ENCODE measurements at places on chromosomes 2 and 18. TPM values are rescaled to one million over a fixed set of nuclear protein-coding genes. Genes with fewer than 3 reads are reported as not detected.

- DNase-seq = peak; percentile 19
These were observed 229.4 kb downstream of the ZNF516 start for GRCh38 chr18:76265497-76266235.

GRCh38 chr2:221176667-221177066, 395.4 kb downstream of the EPHA4 start:
- DNase-seq = no peak

GRCh38 chr2:219308142-219309101, 779 bp downstream of the PTPRN start:
- peak; percentile 53 for DNase-seq

- no peak for DNase-seq
These were observed 15.3 kb upstream of the ACOXL start for GRCh38 chr2:110716959-110717645.

DNA sequence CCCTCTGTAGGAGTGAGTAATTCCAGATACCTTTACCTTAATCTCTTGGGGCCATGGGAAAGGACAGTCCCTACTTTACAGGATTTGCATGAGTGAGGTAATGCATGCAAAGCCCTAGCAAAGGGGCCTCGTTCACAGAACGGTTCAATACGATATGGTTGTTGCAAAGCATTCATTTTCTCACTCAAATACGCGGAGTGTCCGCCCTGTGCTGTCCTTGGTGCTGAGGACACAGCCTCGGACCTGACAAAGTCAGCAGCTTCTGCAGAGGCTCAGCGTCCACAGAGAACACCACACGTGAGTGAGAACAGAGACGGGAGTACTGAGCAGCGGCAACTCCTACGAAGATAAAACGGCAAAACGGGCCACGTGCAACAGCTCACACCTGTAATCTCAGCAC, 125.7 kb downstream of the EIPR1 start:
- no peak for DNase-seq

DNA sequence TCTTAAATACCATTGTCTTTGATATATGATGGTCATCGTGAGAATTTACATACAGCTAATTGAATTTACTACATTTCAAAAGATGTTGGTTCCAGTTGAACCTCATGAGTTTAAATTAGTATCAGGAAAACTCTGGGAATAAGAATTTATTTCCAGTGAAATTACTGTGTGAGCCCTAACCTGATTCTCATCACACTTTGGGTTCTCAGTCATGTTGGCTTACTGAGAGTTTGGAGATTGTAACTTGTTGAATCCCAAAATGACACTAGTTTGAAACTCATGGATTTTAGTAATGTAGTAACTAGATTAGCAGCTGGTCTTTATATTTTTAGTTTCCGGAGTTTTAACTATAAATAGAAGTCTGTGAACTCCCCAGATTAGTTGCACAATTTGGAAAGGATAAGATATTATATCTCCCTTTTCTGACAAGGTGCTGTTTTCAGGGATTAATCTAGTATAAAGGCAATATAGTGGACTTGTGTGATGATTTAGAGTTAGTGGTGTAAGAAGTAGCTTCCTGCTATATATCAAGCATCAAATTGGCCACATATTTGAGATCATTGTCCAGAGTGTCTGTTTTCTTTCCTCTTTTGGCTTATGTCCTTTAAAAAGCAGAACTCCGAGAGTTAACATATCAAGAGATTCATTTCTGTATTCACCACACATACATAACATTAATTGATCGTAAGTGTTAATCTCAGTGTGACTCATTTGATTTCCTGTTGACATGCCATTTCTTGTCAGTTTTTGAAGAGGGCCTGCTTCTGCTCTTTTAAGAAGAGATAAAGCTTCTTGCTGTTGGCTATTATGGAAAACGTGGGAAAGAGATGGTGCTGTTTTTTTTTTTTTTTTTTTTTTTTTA, 15.7 kb downstream of the NDUFV2 start:
- no peak for DNase-seq

- DNase-seq = no peak
These were observed 12.5 kb downstream of the METTL21A start for GRCh38 chr2:207612714-207613113.

DNA sequence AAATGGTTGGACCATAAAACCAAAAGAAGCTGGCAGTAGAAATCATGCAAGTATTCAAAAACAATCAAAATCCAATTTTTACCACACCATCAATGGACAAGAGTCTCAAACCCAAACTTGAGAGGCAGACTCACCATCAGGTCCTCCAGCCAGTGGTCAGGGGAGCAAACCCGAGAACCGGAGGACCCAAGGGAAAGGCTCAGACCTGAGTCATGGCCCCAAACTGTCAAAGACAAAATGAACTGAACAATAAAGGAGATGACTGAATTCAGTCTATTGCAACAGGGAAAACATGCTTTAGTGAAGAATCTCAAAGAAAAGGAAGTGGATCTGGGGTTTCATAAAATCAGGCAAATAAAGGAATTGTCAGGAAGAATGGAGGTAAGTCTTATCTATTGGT, 150.7 kb upstream of the MGAT5 start:
- no peak for DNase-seq

- DNase-seq = no peak
These were observed 128.3 kb upstream of the FSIP2 start for GRCh38 chr2:185610301-185610700.

DNA sequence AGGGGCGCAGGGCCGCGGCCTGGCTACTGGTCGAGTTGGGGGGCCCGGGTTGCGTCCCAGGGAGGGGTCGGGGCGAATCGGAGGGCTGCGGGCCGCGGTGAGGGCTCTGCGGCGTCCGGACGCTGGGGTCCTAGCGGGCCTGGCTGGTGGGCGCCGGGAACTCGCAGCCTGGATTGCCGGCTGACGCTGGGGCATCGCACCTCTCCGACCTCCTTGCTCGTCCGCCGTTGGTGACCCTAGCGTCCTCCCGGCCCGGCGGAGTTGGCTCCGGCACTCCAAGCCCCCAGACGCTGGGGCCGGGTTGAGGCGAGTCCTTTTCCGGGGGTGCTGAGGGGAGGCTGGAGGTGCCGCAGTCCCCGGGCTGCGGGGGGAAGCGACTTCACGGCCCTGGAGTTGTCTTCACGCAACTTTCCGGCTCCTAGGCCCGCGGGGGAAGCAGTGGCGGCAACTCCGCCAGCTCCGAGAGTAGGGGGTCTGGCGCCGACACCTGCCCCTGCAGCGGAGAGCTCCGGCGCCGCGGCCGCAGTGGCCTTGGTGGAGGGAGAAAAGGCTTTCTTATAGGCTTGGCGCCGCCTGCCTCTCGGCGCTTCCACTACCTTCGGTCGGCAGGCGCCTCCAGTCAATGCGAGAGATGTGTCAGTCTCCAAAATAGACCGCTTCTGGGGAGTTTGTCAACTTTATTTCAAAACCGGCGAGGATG, 70.3 kb downstream of the HAUS1 start:
- DNase-seq = peak; percentile 20

LBH gene
- 37.8 TPM for total RNA-seq

LBX2 gene
- not detected for total RNA-seq

DNA sequence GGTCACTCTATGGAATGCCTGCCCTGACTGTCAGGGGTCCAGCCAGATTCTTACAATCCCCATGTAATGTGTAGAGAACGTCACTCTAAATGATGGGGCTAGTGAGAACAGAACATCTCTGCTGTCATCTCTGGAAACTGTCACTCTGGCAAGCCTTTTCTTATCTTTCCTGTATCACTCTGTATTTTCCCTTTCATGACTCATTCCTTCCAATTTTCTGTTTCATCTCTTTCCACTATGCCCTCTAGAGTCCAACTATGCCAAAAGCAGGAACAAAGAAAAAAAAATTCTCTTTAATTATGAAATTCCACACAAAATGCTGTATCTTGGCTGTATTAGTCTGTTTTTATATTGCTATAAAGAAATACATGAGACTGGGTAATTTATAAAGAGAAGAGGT, 608.8 kb downstream of the ADCYAP1 start:
- no peak for DNase-seq

- DNase-seq = no peak
These were observed 86.6 kb downstream of the ASB1 start for GRCh38 chr2:238513346-238513745.

All from transverse colon (tissue), 4 donors.